Liver (tissue), 10 donors: ENCODE measurements at places on chromosomes 16 and 17.

DNA sequence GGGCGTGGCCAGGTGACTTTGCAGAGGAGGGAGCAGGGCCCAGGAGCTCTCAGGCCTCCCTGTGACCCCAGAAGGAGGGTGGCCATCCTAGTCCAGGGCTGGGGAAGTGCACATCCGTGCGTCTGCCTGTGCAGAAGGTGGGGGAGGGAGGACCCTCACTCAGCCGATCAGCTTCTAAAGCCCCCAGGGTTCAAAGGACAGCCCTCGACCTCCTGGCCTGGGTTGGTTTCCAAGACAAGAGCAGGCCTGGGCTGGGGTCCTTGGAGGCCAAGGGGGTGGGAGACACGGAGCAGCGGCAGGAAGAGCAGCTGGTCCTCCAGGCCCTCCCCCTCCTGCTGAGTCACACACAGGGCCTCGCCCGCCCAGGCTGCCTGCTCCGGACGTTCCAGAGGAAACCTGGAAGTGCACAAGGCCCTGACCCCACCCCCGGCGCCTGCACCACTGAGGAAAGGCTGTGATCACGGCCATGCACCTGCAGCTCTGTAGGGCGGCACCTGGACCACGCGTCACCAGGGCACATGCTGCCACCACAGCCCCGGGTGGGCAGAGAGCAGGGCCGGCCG is 67.1 kb upstream of the ZNF469 start:
- DNase-seq, result no peak

DNA sequence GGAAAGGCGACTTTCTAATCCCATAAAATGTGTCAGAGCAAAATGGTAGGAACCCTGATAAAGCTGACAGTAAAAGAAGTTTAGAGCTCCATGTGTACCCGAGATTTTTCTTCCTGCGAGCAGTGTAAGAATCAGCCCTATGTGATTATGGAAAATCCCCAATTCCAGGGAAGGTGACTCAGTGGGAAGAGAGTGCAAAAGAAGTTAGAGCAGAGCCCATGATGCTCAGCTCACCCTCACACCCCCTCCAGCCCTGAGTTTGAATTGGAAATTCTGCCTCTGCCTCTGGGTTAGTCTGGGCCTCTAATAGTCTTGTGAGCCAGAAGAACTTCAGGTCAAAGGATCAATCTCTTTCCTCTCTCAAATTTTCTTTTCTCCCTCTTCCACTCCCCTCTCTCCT is 12.5 kb downstream of the C17orf78 start:
- DNase-seq, result no peak

DNA sequence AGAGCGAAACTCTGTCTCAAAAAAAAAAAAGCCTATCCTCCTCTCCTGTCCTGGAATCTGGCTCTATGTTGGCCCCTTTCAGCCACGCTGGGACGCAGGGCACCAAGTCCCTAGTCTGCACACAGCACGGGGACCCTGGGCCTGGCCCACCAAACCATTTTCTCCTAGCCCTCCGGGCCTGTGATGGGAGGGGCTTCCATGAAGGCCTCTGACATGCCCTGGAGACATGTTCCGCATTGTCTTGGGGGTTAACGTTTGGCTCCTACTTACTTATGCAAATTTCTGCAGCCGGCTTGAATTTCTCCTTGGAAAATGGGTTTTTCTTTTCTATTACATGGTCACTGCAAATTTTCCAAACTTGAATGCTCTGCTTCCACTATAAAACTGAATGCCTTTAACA is 12.6 kb upstream of the GPT2 start:
- DNase-seq, result no peak

DNA sequence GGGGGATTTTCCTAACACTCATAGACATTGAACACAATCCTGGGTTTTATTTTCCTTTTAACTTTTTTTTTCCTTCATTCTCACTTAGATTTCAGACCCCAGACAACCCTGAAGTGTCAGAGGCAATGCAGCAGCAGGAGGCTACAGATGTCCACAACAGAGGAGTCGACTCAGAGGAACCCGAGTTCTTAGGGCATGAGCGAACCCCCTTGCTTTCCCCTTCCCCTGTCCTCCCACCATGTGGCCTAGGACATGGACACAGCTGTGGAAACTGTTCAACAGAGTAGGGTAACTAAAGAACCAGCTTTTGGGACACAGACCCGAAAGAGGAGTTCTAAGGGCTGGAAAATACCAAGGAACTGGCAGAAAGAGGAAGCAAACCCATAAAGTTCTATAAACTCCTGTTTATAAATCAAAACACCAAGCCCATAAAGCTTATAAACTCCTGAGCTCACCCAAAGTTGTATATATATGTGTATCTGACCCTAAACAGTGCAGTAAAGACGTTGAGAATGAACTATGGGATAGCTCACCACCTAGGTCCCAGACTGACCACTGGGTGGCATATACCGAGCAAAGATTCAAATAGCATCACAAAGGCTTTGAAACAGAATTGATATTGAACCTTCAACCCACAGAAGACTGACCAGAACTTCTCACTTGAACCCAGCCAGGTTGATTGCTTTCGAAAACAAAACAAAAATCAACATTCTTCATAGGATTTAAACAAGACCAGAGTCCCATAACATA is 33.9 kb downstream of the CMTM4 start:
- DNase-seq, result no peak

GRCh38 chr17:18129041-18129502 is 20.5 kb downstream of the MYO15A start:
- no peak for DNase-seq

GRCh38 chr17:7067198-7067597 is 12.9 kb downstream of the CLEC10A start:
- DNase-seq, result no peak

DNA sequence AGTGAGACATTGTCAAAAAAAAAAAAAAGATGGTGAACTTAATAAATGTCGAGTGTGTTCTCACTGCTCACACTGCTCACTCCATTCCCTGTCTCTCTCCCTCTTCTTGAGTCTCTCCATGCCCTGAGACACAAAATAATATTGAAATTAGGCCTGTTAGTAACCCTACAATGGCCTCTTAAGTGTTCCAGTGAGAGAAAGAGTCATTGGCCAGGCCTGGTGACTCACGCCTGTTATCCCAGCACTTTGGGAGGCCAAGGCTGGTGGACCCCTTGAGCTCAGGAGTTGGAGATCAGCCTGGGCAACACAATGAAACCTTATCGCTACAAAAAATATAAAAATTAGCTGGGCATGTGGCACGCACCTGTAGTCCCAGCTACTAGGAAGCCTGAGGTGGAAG is 16.2 kb upstream of the CSF3 start:
- DNase-seq, result no peak

DNA sequence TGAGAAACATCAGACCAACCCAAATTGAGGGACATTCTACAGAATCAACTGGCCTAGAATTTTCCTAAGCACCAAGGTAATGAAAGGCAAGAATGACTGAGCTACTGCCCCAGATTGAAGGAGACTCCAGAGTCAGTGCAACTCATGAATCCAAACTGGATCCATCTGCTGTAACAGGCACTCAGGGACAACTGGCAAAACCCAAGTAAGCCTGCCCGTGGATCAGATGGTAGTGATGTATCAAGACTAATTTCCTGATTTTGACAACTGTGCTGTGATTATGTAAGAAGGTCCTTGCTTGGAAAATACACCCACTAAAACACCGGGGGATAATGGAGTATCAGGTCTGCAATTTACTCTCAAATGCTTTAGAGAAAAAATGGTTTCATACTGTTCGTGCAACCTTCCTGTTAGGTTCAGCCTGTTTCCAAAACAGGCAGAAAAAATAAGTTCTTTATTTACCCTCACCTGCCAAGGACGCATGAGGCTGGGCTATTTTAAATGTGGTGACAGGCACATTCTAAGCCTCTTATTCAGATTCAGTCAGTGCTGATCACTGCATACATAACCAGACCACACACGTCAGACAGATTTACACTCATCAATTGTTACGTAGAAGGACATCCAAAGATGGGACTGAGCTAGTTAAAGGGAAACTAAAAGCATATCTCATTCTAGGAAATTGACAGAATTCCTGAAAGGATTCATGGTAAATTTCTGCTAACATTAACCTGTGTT is 7.0 kb downstream of the MBTPS1 start:
- DNase-seq, result no peak

DNA sequence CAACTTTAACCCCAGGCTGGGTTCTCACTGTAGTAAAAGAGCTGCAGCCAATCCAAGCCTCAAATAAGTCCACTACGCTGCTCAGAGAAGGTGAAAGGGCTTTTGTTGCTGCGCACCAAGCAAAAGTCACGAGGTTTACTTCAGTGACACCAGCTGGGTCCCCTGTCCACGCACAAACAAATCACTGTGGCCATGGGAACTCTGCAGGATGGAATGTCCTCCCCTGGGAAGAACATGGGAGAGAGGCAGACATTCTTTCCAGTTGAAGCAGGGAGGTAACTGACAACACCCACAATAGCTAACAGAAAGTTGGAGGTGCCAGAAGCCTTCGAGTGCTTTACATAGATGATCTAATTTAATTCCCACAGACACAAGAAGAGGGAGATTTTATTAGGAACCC is 181.9 kb downstream of the PMP22 start:
- DNase-seq, result no peak

GRCh38 chr17:79018370-79018695 is 5.6 kb upstream of the C1QTNF1 start:
- DNase-seq, result no peak

DNA sequence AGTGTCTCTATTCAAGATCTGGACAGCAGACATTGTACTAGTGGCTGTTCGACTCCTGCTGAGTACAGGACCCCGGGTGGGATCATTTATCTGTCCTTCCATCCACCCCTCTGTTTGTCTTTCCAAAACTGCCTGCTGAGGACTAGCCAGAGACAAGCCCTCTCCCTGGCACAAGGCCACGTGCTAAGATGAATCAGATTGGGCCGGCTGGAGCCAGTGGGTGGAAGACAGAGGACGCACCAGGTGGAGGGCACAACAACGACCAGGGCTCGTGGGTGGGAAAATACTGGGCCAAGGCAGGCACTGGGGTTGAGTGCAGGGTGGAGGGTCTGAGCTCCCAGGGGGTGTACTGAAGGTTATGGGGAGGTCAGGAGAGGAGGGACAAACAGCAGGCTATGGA is 1.4 kb upstream of the CA7 start:
- no peak for DNase-seq

DNA sequence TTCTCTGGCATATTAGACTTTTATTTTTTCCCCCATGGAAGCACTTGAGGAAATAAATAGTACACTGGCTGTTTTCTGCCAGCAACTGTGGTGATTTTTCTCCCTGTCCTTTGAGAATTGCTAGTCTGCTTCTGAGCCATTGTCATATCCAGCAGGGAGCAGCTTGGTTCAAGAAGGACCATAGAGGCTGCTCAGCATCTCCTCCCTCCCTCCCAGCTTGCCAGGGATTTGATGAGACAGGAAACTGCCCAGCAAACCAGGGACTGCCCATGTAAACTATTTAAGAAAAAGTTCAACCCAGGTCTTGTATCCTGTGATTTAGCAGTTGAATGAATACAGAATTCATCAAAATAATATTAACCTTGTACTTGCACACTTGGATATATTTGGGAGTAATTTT is 39.5 kb downstream of the CYB5B start:
- no peak for DNase-seq

DNA sequence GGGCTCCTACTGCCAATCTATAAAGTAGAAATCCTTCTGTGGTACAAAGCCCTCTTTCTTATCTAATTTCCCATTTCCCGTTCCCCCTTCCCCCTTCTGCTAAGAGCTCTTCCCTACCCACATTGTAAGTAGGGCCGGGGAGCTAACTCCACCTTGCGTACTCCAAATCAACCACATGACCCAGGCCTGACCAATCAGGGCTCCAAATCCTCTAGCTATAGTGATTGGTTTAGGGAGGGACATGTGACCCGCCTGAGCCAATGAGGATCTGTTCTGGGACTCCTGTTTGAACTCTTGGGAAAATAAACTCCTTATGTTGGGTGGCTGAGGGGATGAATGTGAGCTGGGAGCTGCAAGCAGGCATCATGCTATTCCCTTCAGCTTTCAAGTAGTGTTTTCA is 40.9 kb upstream of the MEOX1 start:
- DNase-seq, result no peak

DNA sequence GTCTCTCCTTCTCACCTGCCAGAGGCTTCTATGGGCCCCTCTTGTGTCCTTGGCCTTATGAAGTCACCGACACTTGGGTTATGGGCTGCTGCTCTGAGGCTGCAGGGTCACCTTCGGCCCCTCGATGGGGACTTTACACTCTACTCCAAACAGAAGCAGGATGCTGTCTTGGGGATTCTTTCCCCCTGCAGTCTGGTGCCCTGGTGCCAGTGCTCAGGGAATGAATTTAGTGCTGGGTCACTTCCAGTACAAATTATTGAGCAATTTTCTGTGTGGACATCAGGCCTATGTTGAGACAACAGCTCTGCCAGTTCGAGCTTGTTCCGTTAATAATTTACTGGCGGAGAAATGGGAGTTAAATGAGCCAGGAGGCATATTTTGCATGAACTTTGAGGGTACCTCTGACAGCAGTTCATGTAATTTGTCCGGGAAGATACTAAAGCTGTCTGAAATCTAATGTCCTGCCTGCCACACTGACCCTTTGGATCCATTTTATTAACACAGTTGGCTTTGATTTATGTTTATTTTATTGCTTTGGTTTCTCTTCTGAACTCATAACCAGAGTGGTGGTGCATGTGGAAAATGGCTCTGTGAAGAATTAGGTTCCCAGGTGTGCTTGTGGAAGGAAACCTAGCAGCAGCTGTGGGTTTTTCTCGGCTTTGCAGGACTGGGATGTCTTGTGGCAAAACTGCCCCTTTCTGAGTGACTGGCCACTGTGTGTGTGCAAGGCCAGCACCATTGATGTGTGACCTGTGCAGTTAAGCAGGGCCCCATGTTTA is 34.1 kb upstream of the DHX8 start:
- no peak for DNase-seq

DNA sequence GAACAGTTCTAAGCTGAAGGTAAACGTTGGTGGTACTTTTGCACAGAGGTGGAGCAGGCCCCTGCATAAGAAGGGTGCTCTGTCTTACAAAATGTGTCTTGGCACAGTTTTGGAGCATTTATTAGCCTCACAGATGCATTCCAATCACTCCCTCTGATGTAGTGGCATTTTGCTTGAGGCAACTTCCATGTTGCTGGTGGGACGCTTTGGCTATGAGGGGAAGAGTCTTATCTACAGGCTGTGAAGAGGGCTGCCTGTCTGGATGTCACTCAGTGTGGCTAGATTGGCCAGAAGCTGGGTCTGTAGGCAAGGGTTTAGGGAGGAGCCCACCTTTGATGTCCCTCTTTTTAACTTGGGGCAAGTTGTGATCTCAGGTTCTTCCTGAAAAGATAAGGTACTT is 2.6 kb upstream of the RARA start:
- no peak for DNase-seq

DNA sequence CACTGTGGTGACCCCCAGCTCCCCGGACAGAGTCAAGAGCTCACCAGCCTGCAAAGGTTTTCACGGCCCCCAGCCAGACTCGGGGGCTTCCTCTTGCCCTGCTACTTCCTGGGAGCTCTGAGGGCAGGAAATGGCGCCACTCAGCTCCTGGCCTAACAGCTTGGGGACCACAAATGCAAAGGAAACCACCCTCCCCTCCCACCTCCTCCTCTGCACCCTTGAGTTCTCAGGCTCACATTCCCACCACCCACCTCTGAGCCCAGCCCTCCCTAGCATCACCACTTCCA is 375 bp upstream of the SPN start:
- DNase-seq, result no peak

- no peak for DNase-seq
Observed at GRCh38 chr16:66705790-66706505, 9.4 kb upstream of the CMTM4 start.

- no peak for DNase-seq
Observed at GRCh38 chr17:39867084-39867879, 720 bp upstream of the ZPBP2 start.
